ENCODE measurements at places on chromosomes 2 and 18. TPM values are rescaled to one million over a fixed set of nuclear protein-coding genes. Genes with fewer than 3 reads are reported as not detected.

KLHL41 gene
- 0.24 TPM for total RNA-seq

FBLN7 gene
- total RNA-seq: 0.96 TPM

BARD1 gene
- 24.5 TPM for total RNA-seq

EPAS1 gene
- total RNA-seq: 94.7 TPM

VIL1 gene
- total RNA-seq: not detected

KCNG2 gene
- total RNA-seq: not detected

ELOA2 gene
- total RNA-seq: not detected

ASB18 gene
- not detected for total RNA-seq

ZNF521 gene
- 0.72 TPM for total RNA-seq

USP34 gene
- 82.5 TPM for total RNA-seq

RTN4 gene
- 107 TPM for total RNA-seq

SAG gene
- total RNA-seq: not detected

GCKR gene
- total RNA-seq: not detected

SCYGR7 gene
- total RNA-seq: not detected

Measured in tracheal epithelial cell (primary cell).